ENCODE measurements at places on chromosomes 4 and X.

DNA sequence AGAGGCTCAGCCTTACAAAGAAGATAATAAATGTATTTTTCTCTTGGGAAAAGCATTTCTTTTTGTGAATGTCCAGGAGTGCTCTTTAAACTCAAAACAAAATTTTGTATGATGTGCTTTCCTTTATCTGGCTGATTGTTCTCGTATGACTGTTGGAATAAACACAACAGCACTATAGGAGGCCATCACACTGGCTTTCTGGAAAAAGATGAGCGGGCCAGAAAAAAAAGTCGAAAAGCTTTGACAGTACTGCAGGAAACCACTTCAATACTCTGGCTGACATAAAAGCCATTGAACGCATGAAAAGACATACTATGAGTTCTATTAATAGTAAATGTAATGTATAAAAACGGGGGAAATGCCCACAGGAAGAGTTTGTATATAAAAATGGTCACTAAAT, 64.7 kb upstream of the CTSO start:
- DNase-seq = no peak

- no peak for DNase-seq
Measured at GRCh38 chrX:36443007-36443406, 523.5 kb downstream of the CFAP47 start.

DNA sequence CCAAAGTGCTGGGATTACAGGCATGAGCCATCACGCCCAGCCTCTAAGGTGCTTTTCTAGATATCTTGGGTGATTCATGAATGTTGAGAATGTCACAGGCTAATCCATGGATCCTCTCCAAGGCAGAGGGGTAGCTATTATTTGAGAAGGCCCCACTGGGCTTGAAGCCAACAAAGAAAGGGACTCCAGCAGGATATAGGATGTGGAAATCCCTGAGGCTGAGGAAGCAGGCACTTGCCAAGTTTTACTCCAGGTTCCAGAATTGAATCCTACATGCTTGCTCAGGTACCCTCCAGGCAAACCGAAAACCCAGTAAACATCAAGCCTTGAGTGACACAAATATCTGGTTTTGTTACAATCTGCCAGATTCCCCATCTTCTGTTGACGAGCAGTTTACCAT, 15.8 kb downstream of the NLGN3 start:
- no peak for DNase-seq

GRCh38 chrX:48520976-48521352, 644 bp upstream of the EBP start:
- no peak for DNase-seq

- DNase-seq = no peak
Measured at GRCh38 chr4:3066836-3067400, 7.4 kb downstream of the HTT-AS start.

DNA sequence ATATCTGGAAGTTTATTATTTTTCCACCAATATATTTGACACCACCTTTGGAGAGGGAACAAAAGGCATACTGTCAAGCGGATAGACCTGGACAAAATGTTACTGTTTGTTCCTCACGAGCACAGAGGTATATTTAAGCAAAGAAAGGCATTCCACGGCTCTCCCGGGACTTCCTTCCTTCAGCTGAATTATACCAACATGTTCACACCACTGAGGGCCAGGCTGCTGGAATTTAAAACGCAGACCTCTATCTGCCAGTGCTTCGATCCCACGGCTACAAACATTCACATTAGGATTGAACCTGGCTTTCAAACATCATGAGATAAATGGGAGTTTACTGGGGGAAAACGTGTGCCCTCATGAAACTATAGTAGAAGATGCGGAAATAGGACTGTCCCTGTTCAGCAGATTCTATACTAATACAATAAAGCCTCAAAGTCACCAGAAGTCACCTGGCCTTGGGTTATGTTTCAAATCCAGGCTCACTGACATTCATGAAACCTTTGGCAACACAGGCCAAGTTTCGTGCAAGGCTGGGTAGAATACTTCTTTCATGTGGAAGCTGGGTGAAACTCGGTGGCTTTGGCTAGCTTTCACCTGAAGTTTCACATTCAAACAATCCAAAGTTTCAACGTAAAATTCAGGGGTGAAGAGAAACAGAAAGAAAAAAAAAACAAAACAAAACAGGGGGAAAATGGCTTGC, 39.5 kb downstream of the SORBS2 start:
- no peak for DNase-seq

DNA sequence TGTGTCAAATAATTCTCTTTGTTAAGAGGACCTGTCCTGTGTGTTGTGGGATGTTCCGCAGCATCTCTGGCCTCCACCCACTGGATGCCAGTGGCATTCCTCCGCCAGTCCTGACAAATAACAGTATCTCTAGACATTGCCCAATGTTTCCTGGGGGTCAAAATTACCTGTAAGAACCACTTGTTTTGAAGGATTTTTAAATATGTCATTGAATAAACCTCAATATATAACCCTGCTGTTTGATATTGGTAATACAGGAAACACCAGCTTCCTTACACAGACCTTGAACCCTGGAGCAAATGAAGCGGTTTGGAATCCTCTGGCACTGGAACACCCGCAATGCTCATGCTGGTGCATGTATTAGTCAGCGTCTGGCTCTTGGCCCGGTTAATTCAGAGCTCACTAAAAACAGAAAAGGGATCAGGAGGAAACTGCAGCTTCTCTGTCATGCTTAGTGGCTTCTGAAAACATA, 101.3 kb downstream of the TBL1X start:
- DNase-seq = peak; percentile 32

DNA sequence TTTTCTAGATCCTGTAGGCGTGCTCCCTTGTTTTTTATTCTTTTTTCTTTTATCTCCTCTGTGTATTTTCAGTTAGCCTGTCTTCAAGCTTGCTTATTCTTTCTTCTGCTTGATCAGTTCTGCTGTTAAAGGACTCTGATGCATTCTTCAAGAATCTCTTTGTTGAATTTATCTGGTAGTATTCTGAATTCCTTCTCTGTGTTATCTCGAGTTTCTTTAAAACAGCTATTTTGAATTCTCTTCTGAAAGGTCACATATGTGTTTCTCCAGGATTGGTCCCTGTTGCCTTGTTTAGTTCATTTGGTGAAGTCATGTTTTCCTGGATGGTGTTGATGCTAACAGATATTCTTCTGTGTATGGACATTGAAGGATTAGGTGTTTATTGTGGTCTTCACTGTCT, 15.3 kb downstream of the RAB33B start:
- DNase-seq = no peak

- DNase-seq = no peak
Measured at GRCh38 chr4:23312686-23313085, 577.2 kb downstream of the PPARGC1A start.

Measured in omental fat pad (tissue), 4 donors.